ENCODE measurements at places on chromosomes 13 and 19.

- no peak for DNase-seq
Measured at GRCh38 chr13:80235967-80236302, 105.0 kb downstream of the SPRY2 start.

GRCh38 chr19:39426170-39426569, 9.6 kb downstream of the RPS16 start:
- no peak for DNase-seq

- DNase-seq, result peak; percentile 81
Measured at GRCh38 chr13:24618011-24618955, 61.9 kb upstream of the ATP12A start.

DNA sequence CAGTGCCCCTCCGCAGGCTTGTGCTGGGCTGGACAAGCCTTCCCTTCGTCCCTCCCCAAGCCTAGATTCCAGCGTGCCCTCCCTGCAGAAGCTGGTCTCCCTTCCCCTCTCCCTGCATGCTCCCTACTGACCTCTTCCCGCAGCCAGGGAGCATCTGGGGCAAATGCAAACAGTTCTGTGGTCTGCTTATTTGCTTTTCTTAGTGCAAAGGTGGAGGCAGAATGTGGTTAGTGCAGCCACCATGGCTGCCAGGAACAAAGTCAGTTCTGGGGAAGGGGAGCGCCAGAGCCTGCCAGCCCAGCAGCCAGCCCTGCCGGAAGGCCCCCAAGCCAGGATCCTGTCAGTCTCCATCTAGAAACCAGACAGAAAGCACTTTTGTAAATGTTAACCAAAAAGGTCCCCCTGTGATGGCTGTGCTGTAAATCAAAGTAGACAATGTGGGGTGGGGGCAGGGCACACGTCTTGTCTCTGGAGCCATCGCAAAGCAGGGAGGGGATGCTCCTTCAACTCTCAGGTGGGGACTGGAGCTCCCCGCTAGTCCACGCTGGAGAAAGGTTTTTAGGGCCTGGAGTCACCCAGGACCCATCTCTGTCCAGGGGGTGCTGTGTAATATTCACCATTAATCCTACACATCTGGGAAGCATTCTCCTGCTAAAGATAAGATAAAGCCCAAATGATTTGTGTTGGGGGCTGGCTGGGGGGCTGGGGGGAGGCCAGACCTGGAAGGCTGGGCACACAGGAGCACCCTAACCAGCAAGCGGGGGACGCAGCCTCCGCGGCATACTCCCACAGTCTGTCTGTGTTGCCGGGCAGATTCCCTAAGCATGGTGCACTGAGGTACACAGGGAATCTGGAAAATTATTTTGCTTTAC, 30.9 kb downstream of the SERP2 start:
- DNase-seq, result no peak

DNA sequence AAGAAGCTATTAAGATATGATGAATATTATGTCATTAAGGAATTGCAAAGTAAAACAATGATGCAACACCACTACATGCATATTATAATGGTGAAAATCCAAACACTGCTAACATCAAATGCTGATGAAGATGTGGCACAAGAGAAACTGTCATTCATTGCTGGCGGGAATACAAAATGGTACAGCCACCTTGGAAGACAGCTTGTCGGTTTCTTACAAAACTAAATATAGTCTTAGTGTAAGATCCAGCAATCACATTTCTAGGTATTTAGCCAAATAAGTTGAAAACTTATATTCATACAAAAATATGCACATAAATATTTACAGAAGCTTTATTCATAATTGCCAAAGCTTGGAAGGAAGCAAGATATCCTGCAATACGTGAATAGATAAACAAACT, 114.9 kb upstream of the EDNRB start:
- DNase-seq, result no peak

- no peak for DNase-seq
Measured at GRCh38 chr19:27972291-27973040, 1240.5 kb downstream of the UQCRFS1 start.

- no peak for DNase-seq
Measured at GRCh38 chr13:43991773-43992201, 112.1 kb downstream of the LACC1 start.

GRCh38 chr13:103222683-103223082, 156.5 kb upstream of the SLC10A2 start:
- DNase-seq, result no peak

DNA sequence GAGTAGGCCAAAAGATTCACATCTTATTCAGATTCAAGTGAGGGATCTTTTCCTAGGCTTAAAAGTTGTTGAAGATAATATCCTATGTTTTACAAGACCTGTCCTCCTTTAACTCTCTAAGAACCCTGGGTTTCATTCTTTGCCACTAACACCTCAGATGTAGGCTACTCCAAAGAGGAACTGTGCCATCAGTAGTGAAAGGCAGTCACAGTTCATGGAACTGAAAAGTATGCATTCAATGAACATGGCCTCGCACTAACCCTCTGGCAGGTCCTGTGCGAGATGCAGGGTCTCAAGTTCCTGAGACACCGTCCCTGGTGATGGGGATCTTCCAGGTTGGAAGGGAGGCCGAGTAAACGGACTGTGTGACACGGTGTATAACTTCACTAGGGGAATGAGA, 4.3 kb downstream of the LGALS14 start:
- DNase-seq, result no peak

GRCh38 chr19:7386308-7386707, 37.6 kb downstream of the ARHGEF18 start:
- no peak for DNase-seq

GRCh38 chr19:3054972-3055740, 7.1 kb downstream of the TLE5 start:
- no peak for DNase-seq

GRCh38 chr19:54432144-54432738, 16.8 kb upstream of the LENG8 start:
- DNase-seq, result no peak

DNA sequence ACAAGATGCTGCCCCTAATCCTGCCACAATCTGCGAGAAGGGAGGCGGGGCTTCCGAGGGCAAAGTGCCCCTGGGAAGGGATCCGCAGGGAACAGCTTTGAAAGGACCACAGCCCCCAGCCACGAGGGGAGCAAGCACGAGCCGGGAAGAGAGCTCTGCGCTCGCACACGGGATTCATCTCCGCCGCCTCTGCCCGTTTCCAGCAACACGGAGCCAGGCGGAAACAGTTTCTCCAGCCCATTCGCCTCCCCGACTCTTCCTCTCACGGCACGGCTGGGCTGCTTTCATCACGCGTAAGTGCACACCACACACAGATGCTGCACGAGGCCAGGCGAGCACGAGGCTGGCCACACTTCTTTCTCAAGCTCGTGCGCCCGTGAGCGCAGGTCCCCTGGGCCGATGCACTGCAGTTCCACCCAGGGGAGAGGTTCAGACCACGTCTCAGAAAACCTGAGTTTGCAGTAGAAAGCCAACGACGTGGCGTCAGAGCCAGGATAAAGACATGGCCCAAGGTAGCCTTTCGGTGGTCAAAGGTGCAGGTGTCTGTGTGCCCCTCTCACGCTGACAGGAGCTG, 33.6 kb downstream of the NAXD start:
- no peak for DNase-seq

DNA sequence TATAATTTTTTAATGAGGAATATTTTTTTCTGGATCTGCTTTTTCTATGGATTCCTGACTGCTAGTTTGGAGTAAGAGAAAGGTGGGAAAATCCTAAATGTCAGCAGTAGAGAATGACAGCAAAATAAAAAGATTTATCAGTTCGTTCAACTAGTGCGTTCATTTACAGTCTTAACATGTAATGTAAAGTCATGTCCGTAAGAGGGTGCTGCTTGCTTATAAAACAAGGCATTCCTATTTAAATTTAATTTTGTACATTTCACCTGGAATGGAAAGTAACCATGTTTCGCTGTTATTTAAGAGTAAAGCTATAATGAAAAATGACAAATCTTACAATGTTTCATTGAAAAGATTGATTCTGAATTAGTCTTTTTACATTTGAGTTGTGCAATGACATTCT, 76.6 kb downstream of the ZMYM2 start:
- no peak for DNase-seq

- no peak for DNase-seq
Measured at GRCh38 chr19:2240881-2241760, 4.5 kb downstream of the SF3A2 start.

- DNase-seq, result no peak
Measured at GRCh38 chr13:48829536-48829935, 146.2 kb upstream of the FNDC3A start.

DNA sequence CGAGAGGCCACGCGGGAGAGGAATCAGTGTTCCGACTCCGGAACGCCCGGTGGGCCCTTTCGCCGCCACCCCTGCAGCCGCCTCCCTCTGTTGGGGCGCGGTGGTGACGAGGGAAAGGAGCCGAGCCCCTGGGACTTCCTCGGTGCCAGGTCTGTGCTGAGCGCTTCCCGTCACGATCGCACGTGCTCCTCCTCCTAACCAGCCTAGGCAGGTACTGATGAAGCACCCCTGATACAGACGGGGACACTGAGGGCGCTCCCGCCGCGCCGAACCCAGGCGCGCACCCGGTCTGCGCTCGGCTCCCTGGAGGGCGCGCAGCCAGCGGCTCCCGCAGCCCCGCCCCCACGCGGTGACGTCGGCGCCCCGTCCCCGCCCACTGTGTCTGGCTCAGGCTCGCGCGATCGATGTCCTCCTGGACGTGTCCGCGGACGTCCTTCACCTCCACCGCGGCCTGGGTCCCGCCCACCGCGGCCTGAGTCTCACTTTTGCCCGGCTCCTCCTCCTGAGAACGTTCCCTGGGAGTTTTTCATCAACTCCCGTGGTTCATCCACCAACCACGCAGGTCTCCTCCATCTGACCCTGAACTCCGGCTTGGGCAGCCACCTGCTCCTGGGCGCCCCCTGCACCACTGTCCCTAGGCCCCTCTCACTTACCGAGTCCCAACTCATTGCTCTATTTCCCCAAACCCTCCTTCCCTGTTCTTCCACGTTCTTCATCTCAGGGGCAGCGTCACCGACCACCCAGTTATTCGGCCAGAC, 2.6 kb upstream of the KLK15 start:
- peak; percentile 70 for DNase-seq

GRCh38 chr13:89490661-89491060, 1819.5 kb downstream of the SLITRK5 start:
- DNase-seq, result no peak

DNA sequence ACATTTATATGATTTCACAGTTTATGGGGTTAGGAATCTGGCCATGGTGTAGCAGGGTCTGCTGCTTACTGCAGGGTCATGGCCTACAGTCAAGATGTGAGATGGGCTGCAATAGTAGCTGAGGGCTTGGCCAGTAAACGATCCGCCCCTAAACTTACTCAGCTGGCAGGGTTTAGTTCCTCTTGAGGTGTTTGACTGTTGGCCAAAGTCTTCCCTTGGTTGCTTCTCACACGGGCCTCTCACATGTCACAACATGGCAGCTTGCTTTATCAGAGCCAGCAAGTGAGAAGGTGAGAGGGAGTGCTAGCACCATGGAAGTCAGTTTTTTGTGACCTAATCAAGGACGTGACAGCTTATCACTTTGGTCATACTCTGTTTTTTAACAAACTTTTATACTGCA, 77.1 kb downstream of the DNAJC3 start:
- DNase-seq, result no peak

DNA sequence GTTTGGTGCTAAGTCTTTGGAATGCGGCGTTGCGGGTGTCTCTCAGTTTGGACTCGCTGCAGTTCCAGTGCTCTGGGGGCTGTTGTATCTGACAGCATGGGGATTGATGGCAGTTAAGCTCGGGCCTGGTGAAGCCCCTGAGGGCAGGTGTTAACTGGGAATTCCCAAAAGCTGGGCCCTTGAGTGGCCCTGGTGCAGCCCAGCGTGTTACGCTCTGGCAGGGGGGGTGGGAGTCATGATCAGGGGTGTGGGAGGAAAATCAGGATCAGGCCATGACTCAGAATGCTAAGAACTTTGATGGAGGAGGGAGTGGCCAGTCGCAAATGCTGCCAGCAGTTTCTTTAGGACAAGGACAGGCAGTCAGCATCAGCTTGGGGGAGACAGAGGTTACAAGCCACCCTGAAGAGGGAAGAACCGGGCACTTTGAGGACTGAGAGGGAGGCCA, 19.6 kb downstream of the AP2A1 start:
- no peak for DNase-seq

DNA sequence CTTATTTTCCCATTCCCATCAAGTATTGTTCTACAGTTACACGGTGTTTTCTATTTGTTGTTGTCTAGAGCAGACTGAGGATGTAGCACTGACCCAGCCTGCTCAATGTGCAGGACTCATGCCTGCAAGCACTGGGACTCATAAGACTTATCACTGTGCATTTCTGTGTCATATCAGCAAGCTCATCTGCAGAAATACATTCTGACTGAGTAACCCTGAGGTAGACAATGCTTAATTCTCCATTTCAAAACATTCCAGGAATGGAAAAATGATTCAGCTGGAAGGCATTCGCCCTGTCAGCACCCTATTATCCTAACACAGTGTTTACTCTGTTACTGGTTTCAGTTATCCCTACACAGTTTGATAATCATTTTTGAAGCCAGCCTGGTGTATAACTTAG, 2506.4 kb downstream of the PCDH9 start:
- DNase-seq, result no peak

GRCh38 chr19:1949304-1950101, 8.5 kb downstream of the CSNK1G2 start:
- DNase-seq, result no peak

- DNase-seq, result no peak
Measured at GRCh38 chr13:21967871-21968270, 297.0 kb downstream of the FGF9 start.

GRCh38 chr19:47402504-47402903, 16.8 kb downstream of the MEIS3 start:
- DNase-seq, result no peak

DNA sequence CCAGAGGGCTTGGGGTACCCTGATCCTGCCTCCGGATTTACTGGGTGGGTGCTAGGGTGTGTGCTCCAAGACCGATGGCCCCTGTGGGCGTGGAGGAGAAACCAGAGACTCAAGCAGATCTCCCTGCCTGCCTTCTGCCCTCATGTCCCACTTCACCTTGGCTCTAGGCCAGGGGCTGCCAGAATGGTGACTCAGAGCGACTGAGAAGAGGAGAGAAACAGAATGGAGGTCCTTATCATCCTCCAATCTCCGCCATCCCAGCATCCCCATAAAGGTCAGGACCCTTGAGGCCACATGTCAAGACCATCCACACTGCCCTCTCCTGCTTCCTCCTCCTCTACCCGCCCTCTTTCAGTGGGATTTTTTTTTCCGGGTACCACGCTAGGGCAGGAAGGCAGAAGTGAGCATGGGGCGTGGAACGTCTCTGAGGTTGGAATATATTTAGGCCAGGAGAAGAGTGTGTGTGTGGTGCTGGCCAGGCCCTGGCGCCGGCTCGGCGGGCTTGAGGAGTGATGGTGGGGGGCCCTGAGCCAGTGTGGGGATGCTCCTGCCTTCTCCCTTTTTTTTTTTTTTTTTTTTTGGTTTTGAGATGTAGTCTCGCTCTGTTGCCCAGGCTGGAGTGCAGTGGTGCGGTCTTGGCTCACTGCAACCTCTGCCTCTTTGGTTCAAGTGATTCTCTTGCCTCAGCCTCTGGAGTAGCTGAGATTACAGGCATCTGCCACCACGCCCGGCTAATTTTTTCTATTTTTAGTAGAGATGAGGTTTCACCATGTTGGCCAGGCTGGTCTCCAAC, 22.3 kb downstream of the IER2 start:
- peak; percentile 77 for DNase-seq

Measured in CD4-positive, alpha-beta T cell treated with Interferon alpha-2 for 1 hour (primary cell).